ENCODE measurements at places on chromosomes 13 and 19.

DNA sequence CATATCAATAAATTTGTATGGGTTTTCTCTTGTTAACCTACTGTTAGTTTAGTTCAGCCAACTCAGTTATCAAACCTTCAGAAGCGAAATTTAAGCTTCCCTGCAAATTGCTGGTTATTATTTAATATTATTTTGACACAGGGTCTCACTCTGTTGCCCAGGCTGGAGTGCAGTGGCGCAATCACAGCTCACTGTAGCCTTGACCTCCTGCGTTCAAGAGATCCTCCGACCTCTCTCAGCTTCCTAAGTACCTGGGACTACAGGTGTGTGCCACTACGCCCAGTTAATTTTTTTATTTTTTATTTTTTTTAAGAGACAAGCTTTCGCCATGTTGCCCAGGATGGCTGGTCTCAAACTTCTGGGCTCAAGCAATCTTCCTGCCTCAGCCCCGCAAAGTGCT, 6.2 kb downstream of the CAB39L start:
- no peak for DNase-seq

- no peak for DNase-seq
Observed at GRCh38 chr19:42109896-42110295, 22.4 kb downstream of the POU2F2 start.

GRCh38 chr13:40345149-40345514, 321.3 kb downstream of the FOXO1 start:
- no peak for DNase-seq

DNA sequence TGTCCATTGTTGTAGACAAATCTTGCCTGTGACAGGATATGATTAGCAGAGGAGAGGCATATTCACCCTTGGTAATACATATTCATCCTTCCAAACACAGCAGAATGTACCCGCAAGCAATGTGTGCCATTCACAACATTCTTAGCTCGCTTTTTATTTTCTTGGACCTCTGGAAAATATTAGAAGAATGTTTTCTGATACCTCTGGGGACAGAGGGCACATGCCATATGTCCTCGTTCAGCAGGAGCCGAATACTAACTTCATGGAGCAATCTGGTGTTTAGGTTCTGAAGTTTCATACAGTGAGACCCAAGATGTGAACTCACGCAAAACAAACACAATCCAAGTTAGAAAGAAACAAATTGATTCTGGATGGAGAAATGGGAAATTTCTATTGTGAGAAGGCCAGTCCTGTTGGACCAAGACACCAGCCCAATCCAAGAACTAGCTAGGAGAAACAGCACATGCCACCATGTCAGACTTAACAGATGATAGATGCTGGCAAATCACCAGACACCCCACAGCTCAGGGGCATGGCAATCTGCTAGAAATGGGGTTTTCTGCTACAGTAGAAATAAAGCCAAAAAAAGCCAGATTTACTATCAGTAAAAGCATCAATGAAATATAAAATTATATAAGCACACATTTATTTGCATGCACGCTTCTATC, 297.4 kb downstream of the DCLK1 start:
- no peak for DNase-seq

Data from iPS DF 19.7 (cell line).